Frontal cortex (tissue), 4 donors: ENCODE measurements at places on chromosomes 5 and 9.

GRCh38 chr5:154811653-154812465, 38.5 kb downstream of the FAXDC2 start:
- no peak for DNase-seq

DNA sequence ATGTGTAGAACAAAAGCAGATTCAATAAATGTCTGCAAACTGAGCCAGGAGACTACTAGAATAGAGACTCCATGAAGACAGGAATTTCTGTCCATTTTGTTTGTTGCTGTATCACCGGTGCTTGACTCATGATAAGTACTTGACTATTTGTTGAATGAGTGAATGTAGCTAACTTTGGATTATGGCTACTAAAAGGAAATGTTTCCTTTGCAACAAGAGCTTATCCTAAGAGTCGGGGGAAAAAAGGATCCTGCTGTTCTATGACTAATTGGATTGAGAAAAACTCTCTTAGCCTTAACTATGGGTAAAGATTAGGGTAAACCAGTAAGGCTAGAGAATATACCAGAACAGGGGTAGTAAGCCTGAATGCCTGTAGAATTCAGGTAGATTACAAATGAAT, 3.5 kb downstream of the PAIP1 start:
- no peak for DNase-seq

DNA sequence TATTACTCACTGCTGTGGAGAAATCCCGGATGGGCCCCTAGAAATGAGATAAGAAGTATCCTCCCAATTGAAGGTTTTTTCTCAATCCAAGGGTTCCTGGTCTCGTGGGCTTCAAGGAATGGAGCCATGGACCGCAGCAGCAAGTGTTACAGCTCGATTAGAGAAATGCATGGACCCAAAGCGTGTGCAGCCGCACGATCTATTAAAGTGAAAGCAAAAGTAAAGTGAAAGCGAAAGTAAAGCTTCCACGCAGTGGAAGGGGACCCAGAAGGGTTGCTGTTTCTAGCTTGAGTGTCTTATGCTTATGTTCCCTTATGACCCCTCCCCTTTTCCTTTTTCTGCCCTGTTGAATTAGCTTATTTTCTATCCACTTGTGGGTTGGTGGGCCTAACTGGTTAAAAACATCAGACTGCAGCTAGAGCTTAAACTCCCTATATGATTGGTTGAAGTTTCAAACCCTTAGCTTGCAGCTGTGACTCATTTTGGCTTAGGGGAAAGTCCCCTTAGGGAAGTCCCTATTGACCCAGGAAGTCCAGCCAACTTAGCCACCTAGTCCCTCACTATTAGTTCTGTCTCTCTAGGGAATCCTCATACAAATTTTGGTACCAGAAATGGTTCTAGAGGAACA, 1111.8 kb downstream of the TAF11L14 start:
- no peak for DNase-seq

DNA sequence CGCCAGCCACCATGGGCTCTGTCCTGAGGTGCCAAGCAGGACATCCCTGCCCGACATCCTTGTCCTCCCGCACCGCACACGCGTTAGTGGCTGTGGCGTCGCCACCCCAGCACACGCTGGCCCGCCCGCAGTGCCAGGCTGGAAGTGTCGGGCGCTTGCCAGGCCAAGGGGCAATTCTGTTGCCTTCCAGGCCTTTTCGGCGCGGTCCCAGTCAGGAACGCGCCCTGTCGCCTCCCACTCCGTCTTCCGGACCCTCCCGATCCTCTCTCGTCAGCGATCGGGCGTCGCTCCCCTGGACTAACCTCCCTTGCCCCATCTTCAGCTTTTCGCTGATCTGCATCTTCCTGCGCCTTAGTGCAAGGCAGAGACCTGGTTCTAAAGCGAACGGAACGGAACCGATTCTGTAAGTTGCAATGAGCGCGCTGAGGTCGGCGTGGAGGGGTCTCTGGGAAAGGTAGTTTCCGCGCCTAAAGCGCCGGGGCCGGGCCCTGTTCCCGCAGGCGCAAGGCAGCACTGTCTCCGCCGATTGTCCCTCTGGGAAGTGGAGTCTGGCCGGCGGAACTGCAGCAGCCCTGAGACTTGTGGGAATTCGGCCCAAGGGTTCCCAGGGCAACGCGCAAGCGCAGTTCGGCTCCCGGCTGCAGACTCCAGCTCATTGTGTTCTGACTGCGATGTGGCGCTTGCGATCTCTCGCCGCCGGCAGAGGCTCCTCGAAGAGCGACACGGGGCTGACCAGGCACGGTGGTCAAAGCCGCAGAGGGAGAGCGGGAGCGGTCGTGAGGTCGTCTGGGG, at the start of gene ZNF454:
ZNF454 (plus strand) TSS at position 630 of the 792 bp plus-strand sequence. CDS start 1,594 bp downstream, outside the sequence.
- DNase-seq: peak; percentile 98

GRCh38 chr5:131373265-131373664, 109.4 kb downstream of the CDC42SE2 start:
- no peak for DNase-seq

DNA sequence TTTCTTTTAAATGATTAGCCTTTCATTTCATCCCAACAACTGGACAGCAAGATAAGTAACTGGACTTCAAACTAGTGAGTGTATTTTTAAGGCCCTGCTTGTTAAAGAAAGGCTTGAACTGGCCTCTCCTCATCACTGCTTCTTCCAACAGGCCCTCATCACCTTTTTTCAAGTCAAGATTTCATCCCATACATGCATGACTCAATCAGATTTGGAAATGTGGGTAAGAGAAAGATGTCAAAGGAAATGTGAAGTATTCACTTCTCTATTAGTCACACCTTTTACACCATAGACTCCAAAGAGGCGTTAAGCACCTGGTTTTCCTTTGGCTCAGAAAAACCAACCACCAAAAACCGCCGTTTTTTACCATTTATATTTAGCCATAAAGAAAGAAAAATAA, 4.9 kb downstream of the NR4A3 start:
- no peak for DNase-seq

GRCh38 chr5:10702911-10703491, 58.0 kb downstream of the DAP start:
- DNase-seq: no peak

DNA sequence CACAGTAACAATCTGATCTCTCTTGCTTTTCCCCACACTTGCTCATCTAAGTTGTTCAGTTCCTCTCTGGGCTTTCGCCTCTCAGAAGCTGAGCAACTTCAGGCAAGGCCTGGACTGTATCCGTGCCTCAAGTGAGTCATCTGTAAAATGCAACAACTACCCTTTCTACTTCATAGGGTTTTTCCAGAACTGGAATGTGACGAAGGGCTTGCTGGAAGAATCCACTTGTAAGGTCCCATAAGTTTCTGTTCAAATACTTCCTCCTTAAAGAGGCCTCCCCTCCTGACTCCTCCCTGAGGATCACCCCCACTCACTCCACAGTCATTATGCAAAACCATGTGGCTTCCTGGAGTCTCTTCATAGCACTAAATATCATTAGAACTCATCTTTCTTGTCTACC, 17.5 kb upstream of the INSYN2B start:
- DNase-seq: no peak

GRCh38 chr9:77514886-77515711, 133.0 kb downstream of the GNA14 start:
- DNase-seq: no peak

- no peak for DNase-seq
These were observed 92.9 kb downstream of the ANKRD18A start for GRCh38 chr9:38527503-38527902.

GRCh38 chr5:133531594-133531993, 80.7 kb downstream of the FSTL4 start:
- no peak for DNase-seq

- no peak for DNase-seq
These were observed 24.4 kb downstream of the FAM163B start for GRCh38 chr9:133584559-133585476.
